ENCODE measurements at places on chromosomes 1 and 21.

DNA sequence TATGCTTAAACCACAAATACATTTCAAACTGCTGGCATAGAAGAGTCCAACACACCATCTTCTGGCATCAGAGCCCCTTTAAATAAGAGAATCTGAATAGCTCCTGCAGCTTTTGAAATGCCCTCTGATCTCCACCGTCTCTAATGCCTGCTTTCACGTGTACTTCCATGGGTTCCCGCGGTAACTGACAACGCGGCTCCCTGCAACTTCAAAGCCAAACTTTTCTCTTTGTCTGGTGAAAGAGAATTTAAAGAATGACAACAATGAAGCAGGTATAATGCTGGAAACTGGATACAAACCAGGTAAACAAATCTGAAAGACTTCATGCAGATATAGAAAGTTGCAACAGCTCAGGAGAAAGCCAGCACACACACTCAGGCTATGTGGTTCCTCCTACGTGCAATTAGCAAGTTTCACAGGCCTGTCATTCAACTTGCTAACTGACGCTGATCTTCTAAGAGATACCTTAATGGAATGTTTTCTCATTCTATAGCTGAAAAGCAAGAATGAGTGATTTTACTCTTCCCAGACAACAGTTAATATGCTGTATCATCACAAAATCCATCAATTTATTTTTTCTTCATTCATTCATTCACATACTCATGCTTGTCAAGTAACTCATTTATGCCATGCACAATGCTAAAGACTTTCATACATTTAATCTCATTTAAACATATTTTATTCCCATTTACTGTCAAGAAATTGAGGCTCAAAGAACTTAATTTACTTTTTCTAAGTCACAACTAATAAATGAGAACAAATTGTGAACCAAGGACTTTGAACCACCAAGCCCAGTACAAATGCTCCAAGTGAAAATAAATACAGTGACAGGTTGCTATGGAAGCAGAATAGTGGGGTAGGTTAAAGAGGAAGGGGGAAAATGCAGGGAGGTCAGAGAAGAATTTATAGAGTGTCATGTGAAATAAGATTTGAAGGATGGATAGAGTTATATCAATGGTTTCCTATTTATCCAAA, 202.7 kb upstream of the SNX7 start:
- DNase-seq, result no peak

GRCh38 chr1:242133796-242134195, 134.9 kb upstream of the MAP1LC3C start:
- DNase-seq, result no peak

DNA sequence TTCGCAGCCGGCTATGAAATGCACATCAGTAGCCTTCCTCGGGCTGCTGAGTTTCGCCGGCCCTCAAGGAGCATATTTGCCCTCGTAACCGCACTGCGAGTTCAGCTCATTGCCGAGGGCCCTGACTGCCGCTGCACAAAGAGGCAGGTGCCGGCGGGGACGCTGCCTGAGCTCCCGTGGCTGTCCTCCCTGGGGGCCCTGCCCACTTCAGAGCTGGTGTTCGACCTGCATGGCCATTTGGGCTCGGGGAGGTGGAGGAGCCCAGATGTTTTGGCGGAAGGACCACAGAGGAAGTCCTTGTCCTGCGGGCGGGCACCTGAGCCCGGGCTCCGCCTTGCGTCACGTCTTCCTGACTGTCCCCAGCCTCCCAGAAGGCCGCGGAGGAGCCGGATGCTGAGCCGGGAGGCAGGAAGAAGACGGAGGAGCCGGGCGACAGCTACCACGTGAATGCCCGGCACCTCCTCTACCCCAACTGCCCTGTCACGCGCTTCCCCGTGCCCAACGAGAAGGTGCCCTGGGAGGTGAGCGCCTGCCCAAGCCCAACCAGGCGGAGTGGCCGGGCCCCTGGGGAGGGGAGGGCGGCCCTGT, 29.9 kb upstream of the LRRC3 start:
- no peak for DNase-seq

DNA sequence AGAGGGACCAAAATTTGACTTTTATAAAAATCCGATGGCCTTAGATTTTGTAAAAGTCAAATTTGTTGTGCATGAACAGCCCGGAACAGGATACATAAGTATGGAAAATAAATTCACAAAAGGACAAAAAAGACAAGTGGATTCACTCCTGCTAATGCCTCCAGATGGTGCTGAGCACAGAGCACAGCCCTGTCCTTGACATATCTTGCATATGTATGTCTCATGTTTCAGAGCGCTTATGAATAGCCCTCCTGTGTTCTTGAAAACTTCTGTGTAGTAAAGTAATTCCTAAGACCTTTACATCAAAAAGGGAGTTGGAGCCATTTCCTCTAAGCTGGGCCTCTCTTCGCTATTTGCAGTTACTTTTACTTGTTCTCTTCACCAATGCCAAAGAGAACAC, 110.7 kb upstream of the RAB3GAP2 start:
- DNase-seq, result no peak

DNA sequence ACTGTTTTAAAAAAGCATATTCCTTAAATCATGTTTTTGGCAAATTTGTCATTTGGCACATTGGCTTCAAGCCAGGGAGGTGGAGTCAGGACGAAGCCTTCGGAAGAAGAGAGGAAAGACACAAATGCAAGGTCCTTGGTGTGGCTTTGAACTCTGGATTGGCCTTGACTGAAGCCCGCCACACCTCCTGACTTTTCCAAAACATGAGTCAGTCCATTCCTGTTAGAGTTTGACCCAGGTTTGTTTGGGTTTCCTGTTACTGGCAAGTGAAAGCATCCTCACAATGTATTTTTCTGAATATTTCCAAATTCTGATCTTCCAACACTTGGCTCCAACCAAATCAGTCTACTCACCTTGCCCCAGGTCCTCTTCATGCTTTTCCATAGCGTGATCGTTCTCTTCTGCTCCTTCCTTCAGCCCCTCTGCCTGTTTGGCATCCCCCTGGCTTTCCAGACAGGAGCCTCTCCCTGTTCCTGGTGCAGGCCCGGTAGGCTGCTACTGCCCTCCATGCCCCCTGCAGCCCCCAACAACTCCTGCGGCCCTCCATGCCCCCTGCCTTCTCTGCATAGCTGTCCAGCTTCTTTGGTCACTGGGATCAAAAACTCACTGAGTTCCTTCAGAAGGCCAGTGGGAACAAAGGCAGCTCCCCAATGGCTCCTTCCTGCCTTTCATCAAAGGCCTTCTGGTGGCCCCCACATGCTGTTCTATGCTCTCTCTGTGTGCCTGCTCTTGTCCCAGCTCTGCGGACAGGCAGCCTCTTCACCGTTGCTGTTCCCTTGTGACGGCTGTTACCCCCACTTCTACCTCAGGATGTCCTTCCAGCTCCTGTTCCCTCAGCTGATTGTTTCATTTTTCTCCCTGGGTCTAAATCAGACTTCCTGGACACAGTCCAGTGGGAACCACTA, 30.4 kb upstream of the SLC30A1 start:
- no peak for DNase-seq

GRCh38 chr1:93960641-93961147, 51.5 kb upstream of the GCLM start:
- no peak for DNase-seq

DNA sequence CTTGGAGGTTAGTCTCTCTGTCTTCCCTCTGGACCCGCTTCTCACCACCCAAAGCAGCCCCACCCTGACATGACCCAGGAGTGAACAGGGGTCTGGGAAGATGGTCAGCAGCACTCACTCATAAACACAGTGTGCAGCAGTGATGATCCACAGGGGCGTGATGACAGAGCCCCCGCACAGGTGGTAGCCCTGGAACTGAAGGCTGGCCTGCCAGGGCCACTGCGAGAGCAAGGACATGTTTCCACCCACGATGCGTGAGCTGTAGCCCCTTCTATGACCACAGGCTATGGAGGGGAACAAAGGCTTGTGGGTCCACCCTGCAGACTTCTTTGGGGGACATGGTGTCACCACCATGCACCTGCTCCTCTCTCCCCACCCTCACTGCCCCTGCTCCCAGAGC, 12.9 kb downstream of the TMPRSS3 start:
- no peak for DNase-seq

- DNase-seq, result no peak
Observed at GRCh38 chr1:10459184-10459583, 9.4 kb downstream of the CORT start.

- DNase-seq, result no peak
Observed at GRCh38 chr1:58687516-58687915, 12.3 kb downstream of the MYSM1 start.

GRCh38 chr1:9844106-9844505, 20.3 kb upstream of the CLSTN1 start:
- no peak for DNase-seq

DNA sequence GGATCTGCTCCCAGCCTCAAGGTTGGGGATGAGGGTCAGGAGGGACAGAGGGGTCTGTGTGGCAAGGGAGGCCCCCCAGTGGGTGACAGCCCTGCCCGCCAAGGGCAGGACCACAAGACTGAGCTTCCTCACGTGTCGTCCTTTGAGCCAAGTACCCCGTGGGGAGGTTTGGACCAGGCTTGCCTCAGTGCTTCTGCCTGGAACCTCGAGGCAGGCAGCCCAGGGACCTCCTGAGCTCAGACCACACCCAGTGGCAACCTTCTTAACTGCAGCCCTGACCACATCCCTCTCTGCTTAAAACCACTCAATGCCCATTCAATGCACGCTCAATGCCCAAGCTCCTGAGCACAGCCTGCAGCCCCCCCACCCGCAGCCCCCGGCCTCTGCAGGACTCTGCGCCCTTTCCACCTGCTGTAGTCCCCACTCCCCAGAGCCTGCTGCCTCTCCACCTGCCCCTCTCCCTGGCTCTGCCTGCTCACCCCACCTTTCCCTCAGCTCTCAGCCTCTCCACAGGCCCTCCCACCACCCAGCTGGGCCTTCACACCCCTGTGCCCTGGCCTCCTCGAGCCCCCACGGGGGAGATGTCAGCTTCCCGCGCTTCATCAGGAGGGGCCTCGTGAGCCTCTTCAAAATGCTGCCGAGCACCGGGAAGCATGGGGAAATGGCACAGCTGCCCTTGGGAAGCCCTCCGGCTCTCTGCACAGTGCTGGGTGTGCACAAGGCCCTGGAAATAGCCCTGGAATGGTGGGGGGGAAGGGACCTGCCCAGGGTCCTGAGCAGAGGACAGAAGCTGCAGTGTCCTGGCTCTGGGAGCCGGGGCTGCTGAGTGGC, 129.3 kb upstream of the VAMP3 start:
- DNase-seq, result no peak

GRCh38 chr1:17335821-17336710, 28.1 kb downstream of the PADI4 start:
- DNase-seq, result peak; percentile 58

DNA sequence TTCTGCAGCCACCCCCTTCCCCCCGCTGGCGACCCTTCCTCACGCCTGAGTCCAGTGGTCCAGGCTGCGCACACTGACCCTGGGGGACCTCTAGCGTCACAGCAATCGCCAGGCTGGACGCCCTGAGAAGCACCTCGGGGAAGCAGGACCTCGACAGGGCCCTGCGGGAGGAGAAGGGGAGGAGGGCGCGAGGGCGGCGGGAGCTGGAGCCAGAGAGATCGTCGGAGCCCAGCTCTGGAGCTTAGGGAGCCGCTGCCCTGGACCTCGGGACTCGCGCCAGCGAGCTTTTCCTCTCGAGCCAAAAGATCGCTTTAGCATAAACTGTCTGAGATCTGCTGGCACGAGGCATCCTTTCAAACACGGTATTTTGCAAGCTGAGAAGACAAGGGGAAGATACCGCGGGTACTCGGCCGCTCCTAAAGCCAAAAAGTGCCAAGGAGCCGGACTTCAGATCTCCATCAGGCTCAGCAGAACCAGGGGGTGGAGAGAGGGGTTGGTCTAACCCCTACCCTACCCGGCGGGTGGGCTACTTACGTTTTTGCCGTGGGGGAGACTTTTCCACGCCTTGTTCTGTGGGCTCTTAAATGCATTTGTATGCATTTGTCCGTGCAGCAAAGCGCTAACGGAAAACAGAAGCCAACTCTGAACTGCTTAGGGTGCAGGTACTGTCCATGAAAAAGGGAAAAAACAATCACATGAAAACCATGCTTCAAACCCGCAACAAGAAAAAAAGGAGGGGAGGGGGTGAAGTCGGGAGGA, 586 bp downstream of the COL24A1 start:
- no peak for DNase-seq

GRCh38 chr1:147798731-147799130, 38.3 kb upstream of the GJA5 start:
- DNase-seq, result no peak

GRCh38 chr1:203648276-203648675, 21.6 kb downstream of the ATP2B4 start:
- DNase-seq, result no peak

GRCh38 chr1:203163891-203164635, 11.6 kb downstream of the MYBPH start:
- no peak for DNase-seq

DNA sequence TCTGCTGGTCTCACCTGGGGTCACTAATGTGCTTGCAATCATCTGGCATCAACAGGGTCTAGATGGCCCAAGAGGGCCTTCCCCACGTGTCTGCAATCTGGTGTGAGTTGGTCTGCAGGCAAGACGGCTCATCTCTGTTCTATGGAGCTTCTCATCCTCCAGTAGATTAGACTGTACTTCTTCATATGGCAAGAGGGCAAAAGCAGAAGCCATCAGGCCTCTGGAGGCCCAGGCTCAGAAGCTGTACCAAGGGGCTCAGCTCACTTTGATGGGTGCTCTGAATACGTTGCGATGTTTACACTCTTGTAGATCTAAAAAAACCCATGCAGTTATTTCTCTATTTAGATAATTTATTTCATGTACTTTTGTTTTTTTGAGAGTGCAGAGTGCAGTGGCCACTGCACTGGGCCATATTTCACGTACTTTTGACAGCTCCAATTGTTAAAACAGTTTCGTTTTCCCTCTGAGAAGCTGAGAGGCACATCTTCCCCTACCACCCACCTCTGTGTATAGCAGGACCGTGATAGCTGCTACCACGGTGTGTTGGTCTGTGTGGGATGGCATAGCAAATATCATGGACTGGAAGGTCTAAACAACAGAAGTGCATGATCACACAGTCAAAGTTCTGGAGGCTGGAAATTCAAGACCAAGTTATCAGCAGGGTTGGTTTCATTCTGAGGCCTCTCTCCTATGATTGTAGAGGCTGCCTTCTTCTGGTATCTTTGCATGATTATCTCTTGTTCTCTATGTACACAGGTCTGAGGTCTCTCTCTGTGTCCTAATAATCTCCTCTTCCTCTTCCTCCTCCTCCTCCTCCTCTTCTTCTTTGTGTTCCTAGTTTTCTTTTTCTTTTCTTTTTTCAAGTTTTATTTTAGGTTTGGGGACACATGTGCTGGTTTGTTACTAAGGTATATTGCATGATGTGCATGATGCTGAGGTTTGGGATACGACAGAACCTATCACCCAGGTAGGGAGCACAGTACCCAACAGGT, 17.0 kb downstream of the CITED4 start:
- DNase-seq, result no peak

Measured in activated naive CD4-positive, alpha-beta T cell (primary cell).